ENCODE measurements at places on chromosomes 7 and 10. TPM values are rescaled to one million over a fixed set of nuclear protein-coding genes. Genes with fewer than 3 reads are reported as not detected.

DNA sequence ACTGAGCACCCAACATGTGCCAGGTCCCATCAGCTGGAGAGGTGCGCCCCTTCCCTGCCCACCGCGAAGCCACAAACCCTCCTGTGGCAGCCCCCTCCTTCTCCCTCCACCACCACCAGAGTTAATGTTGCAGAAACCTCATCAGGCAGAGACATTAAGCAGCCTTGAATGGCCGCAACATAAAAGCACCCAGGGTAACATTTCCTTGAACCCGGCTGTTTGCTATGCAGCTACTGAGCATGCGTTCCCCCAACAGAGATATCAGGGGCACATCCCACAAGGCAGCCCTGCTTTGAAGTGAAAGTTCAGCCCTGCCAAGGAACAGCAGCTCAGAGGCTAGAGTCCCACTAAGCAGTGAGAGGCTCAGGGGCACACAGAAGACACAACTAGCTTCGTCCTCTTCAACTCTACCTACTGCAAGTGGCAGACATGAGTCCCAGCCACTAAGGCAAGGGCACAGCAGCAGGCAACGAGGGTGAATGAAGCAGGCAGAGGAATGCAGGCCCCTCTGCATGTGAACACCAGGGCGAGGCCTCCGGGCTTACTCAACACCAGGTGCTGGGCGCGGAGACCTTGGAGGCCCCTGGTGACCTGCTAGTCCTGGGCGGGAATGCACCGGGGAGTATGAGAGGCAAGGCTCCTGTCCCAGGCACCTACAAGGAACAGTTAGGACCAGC lies 107.4 kb downstream of the SLIT1 start:
- H3K27ac ChIP-seq = no peak overlapping the region
- H3K4me1 ChIP-seq = peaks cover 26% of the 10 kb centered on the region
- DNase-seq = no peak
- H3K4me3 ChIP-seq = no peak overlapping the region
- peaks cover 9% of the 10 kb centered on the region for H3K27me3 ChIP-seq
- no peaks in the 10 kb centered on the region for H3K36me3 ChIP-seq

- DNase-seq = peak; percentile 26
- no peaks in the 10 kb centered on the region for H3K27me3 ChIP-seq
- H3K36me3 ChIP-seq = no peaks in the 10 kb centered on the region
- H3K4me1 ChIP-seq = peaks cover 7% of the 10 kb centered on the region
These were observed 23.4 kb upstream of the SHH start for GRCh38 chr7:155835446-155836215.

DNA sequence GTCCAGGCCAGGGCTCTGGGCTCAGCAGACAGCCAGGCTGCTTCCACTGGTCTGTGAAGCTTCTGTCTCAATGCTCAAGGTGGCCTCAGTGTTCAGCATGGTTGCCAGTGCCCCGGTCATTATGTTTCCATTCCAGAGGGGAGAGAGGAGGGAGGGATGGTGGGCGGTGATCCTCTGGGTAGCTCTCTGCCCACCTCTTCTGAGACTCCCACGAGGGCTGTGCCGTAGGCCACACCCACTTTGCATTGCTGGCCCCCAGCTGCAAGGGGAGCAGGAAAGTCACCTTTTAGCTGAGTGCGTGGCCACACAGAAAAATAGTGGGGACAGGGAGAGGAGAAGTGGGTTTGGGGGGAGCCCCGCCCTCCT lies 42.5 kb downstream of the FOXK1 start:
- H3K27me3 ChIP-seq = no peaks in the 10 kb centered on the region
- no peak for DNase-seq
- no peaks in the 10 kb centered on the region for H3K36me3 ChIP-seq

DNA sequence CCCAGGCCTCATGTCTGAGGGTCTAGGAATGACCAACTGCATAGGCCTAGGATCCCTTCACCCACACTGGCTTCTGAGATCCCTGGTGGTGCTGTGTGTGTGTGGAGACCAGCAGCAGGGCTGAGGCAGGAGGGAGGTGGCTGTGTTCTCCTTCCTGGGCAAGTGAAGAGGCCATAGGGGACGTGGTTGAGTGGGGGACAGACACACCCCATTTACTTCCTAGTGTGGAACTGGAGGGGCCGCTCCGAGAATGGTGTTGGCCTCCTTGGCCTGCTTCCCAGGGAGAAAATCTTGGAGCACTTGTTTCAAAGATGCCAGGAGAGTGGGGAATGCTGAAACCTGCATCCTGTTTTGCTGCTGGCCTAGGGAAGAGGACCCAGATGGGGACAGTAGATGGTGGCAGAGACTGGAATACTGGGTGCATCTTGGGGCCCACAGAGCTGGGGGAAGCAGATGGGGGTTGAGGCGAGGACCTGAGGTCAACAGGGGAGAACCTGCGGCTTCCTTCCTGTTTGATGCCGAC lies 19.1 kb downstream of the UBTD1 start:
- no peak overlapping the region for H3K27ac ChIP-seq
- no peaks in the 10 kb centered on the region for H3K27me3 ChIP-seq
- no peak overlapping the region for H3K4me3 ChIP-seq
- peaks cover 27% of the 10 kb centered on the region for H3K4me1 ChIP-seq
- no peak for DNase-seq
- H3K36me3 ChIP-seq = no peaks in the 10 kb centered on the region

DNA sequence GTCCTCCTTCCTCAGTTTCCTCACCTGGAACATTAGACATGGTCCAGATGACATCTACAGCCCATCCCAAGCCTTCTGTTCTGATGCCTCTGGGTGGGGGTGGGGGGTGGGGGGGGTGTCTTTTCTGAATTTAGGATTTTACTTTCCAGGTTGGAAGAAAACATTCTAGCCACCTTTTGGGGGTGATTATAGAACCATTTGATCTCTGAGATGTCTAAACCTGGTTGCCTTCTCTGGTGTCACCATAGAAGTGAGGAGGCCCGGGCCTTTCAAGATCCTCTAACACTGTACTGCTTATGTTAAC lies 411.0 kb upstream of the ZMIZ1 start:
- no peak for DNase-seq
- H3K36me3 ChIP-seq = no peaks in the 10 kb centered on the region
- H3K4me1 ChIP-seq = peaks cover 25% of the 10 kb centered on the region

The ZNF804B gene
- not detected for total RNA-seq

The NME8 gene
- 0.34 TPM for total RNA-seq

All from neural progenitor cell (in vitro differentiated cells).